ENCODE measurements at places on chromosomes 11 and 22. TPM values are rescaled to one million over a fixed set of nuclear protein-coding genes. Genes with fewer than 3 reads are reported as not detected.

- no peak overlapping the region for H3K27ac ChIP-seq
- DNase-seq = no peak
- no peaks in the 10 kb centered on the region for H3K36me3 ChIP-seq
- no peaks in the 10 kb centered on the region for H3K27me3 ChIP-seq
Measured at GRCh38 chr11:130947889-130948288, 31.6 kb upstream of the SNX19 start.

DNA sequence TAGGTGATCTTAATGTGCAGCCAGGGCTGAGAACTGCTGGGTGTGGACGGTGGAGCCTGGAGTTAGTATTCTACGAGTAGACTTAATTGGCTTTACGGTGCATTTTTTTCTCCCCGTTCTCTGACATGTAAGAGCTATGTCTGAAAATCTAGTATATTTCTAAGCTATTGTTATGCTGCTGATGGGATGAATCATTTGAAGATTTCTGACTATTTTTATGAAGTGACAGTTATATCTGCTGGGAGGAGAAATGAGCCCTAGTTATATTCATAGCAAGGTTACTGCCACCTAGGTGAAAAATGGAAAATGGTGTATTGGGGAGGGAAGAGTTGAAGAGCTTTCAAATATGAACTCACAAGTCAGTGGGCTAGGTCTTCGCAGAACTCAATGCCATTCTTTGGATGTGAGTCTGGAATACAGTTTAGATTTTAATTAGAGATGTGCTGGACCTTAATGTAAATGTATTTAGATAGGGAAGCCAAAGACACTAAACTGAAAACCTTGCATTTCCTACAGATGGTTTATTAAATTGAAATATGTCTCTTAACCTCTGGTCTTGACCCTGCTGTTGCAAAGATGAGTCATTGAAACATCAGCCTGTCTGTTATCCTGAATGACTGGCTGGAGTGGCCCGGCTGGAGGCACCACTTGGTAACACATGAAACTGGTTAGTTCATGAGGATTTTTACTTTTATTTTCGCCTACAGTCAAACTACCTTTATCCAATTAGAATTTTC lies 293.7 kb downstream of the DDX10 start:
- H3K27me3 ChIP-seq = no peaks in the 10 kb centered on the region
- no peak overlapping the region for H3K27ac ChIP-seq
- H3K4me1 ChIP-seq = no peaks in the 10 kb centered on the region
- H3K4me3 ChIP-seq = no peak overlapping the region
- no peaks in the 10 kb centered on the region for H3K36me3 ChIP-seq
- DNase-seq = no peak

GRCh38 chr11:66172146-66172545 lies 96.3 kb upstream of the RAB1B start:
- H3K27ac ChIP-seq = no peak overlapping the region
- no peak overlapping the region for H3K4me3 ChIP-seq
- no peaks in the 10 kb centered on the region for H3K4me1 ChIP-seq
- H3K27me3 ChIP-seq = no peaks in the 10 kb centered on the region
- no peaks in the 10 kb centered on the region for H3K36me3 ChIP-seq

- no peaks in the 10 kb centered on the region for H3K36me3 ChIP-seq
- no peak for DNase-seq
- H3K4me3 ChIP-seq = no peak overlapping the region
- H3K27me3 ChIP-seq = no peaks in the 10 kb centered on the region
- H3K27ac ChIP-seq = no peak overlapping the region
- H3K4me1 ChIP-seq = no peaks in the 10 kb centered on the region
Measured at GRCh38 chr11:91160661-91161060, 937.8 kb upstream of the CHORDC1 start.

GRCh38 chr11:15493066-15493465 lies 378.3 kb downstream of the INSC start:
- DNase-seq = no peak
- no peaks in the 10 kb centered on the region for H3K4me1 ChIP-seq
- H3K4me3 ChIP-seq = no peak overlapping the region
- H3K27ac ChIP-seq = no peak overlapping the region
- no peaks in the 10 kb centered on the region for H3K36me3 ChIP-seq
- no peaks in the 10 kb centered on the region for H3K27me3 ChIP-seq

DNA sequence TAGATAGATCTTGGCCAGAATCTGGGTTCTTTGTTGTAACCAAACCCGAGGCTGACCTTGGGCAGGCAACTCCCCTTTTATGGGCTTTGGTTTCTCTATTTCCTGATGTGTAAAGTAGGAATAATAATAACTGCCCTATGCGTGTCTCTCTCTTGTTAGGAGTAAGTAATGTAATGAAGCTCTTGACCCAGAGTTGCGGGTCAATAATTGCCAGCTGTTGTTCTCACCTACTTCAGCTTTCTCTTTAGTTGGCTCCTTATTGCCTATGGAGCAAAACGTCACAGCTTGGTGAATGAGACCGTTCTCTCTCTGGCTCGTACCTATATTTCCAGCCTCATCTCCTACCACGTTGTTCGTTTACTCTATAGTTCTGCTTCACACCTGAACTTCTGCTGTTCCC lies 56.6 kb upstream of the KIRREL3 start:
- H3K27ac ChIP-seq = no peak overlapping the region
- H3K4me1 ChIP-seq = no peaks in the 10 kb centered on the region
- no peak for DNase-seq

GRCh38 chr11:18696638-18697225 lies 1.8 kb upstream of the TMEM86A start:
- H3K27me3 ChIP-seq = no peaks in the 10 kb centered on the region
- DNase-seq = no peak
- H3K36me3 ChIP-seq = no peaks in the 10 kb centered on the region

GRCh38 chr11:100681064-100681502 lies 6.0 kb upstream of the ARHGAP42 start:
- H3K27me3 ChIP-seq = no peaks in the 10 kb centered on the region
- peak overlapping the region; percentile 12 for H3K27ac ChIP-seq
- DNase-seq = peak; percentile 75
- H3K36me3 ChIP-seq = no peaks in the 10 kb centered on the region
- H3K4me3 ChIP-seq = no peak overlapping the region

GRCh38 chr11:74948546-74948897 lies 369 bp downstream of the XRRA1 start:
- H3K27me3 ChIP-seq = no peaks in the 10 kb centered on the region
- H3K36me3 ChIP-seq = peaks cover 10% of the 10 kb centered on the region
- DNase-seq = no peak
- peaks cover 40% of the 10 kb centered on the region for H3K4me1 ChIP-seq

DNA sequence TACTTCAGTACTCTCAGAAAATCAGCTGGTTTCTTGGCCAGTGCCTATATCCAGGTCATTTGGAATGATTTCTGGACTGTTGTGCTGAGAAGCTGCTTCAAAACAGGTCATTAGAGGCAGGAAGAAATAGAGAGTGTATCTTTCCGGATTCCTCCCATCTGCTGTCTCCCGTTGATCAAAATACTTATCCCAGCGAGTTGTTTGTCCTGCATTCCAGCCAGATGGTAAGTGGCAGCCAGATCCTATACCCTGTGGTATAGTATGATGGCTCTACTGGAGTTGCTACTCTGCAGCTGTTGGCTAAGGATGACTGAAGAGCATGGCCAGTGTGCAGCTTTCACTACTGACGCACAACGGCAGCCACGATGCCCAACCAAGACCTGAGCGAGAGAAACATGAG lies 560.9 kb upstream of the ANO5 start:
- no peak overlapping the region for H3K4me3 ChIP-seq
- H3K4me1 ChIP-seq = no peaks in the 10 kb centered on the region
- H3K36me3 ChIP-seq = no peaks in the 10 kb centered on the region
- no peak for DNase-seq
- no peak overlapping the region for H3K27ac ChIP-seq

DNA sequence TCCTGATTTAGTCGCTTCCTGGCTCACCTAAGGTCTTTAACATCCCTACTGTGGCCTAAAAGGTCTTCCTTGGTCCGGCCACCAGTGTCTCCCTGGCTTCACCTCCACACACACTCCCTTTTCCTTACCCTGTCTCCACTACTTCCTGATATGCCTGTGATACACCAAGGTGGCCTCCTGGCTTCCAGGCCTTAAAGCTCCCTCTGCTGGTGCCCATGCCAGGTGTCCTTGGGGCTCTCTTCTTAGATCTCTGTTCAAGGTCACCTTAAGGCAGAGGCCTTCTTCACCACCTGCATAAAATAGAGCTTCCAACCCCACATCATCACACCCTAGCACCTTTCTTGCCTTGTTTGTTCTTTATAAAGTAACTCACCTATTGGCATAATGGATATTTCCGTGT lies 787.7 kb downstream of the NTM start:
- no peaks in the 10 kb centered on the region for H3K27me3 ChIP-seq
- no peaks in the 10 kb centered on the region for H3K36me3 ChIP-seq
- no peak for DNase-seq
- H3K4me1 ChIP-seq = no peaks in the 10 kb centered on the region

DNA sequence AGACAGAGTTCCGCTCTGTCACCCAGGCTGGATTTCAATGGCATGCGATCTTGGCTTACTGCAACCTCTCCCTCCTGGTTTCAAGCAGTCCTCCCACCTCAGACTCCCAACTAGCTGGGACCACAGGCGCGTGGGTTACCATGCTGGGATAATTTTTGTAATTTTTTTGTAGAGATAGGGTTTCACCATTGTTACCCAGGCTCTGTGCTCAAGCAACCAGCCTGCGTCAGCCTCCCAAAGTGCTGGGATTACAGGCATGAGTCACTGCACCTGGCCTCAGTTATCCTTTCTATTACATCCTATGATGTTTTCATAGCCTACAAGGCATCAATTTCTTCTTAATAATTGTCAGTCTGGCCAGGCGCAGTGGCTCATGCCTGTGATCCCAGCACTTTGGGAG lies 36.5 kb downstream of the LRRC74B start:
- H3K4me3 ChIP-seq = no peak overlapping the region
- H3K36me3 ChIP-seq = no peaks in the 10 kb centered on the region
- DNase-seq = no peak
- H3K27ac ChIP-seq = no peak overlapping the region
- H3K4me1 ChIP-seq = no peaks in the 10 kb centered on the region
- no peaks in the 10 kb centered on the region for H3K27me3 ChIP-seq

- DNase-seq = no peak
- H3K4me1 ChIP-seq = no peaks in the 10 kb centered on the region
- no peaks in the 10 kb centered on the region for H3K36me3 ChIP-seq
- no peaks in the 10 kb centered on the region for H3K27me3 ChIP-seq
- H3K27ac ChIP-seq = no peak overlapping the region
Measured at GRCh38 chr22:37943136-37943824, 10.1 kb downstream of the C22orf23 start.

DNA sequence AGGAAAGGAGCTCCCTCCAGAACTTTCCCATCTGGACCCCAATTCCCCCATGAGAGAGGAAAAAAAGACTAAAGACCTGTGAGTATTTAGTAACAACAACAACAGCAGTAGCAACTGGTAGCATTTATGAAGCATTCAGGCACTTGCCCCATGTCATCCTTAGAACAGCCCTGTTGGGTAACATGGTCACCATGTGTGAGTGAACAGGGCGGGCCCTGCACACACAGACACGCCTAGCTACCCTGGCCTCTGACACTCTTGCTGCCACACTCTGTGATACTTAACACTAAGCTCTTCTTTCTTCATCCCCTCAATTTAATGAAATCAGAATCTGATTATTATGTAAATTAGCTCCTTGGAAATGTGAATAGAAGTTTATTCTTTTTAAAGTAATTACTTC lies 26.1 kb upstream of the SLC25A18 start:
- no peaks in the 10 kb centered on the region for H3K4me1 ChIP-seq
- H3K27ac ChIP-seq = no peak overlapping the region
- no peak for DNase-seq
- H3K4me3 ChIP-seq = no peak overlapping the region

DNA sequence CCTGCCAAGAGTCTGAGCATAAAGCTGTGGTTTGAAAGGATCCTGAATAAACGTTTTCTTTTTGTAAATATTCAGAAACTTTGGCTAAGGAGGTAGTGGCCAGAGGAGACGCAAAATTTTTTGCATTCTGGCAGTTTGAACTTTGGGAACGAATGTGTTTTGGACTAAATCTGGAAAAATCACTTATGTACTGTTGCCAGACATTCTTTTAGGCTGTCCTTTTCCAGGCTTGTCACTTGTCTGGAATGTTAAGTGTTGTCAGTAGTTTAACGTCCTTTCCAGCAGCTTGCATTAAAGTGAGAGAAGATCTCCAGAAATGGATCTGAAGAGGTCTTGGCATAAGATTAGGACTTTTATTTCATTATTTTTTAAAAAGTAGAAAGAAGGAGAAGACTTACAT lies 18.5 kb downstream of the SPECC1L start:
- no peaks in the 10 kb centered on the region for H3K36me3 ChIP-seq
- H3K27ac ChIP-seq = no peak overlapping the region
- no peaks in the 10 kb centered on the region for H3K27me3 ChIP-seq
- no peak for DNase-seq
- no peak overlapping the region for H3K4me3 ChIP-seq

Gene EMID1
- 2.5 TPM for total RNA-seq

Gene ENTHD1
- not detected for total RNA-seq

All from Peyer's patch (tissue), 4 donors.